ENCODE measurements at places on chromosomes 11 and 22.
A peak's percentile ranks its signal among the peaks of the same experiment; 100 is the strongest.

DNA sequence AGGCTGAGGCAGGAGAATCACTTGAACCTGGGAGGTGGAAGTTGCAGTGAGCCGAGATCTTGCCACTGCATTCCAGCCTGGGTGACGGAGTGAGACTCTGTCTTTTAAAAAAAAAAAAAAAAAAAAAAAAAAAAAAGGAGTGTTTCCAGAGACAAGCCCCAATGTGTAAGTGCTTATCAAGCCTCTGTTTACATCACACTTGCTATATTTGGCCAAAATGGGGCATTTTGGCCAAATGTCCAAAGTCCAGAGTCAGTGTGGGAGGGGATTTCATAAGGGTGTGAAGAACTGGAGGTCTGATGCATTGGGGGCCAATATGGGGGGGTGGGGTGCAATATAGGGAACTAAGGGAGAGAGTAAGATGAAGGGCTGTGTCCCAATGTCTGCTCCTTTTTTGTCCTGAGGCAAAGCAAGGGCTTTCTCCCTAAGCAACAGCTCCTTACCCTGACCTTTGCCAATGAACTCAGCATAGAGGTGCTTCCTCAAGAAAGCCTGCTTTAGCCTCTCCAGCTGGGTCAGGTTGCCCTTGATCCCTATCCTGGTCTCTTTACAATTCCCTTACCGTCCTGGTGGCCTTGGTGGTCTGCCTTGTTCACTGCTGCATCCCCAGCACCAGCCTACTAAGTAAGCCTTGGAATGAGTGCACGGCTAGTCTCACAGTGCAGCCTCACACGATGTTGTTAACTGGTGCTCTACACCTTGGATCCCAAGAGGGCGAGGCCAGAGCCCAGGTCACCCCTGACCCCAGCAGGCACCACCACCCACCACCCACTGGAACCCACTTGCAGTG is 14.1 kb upstream of the BCR start:
- no peak for DNase-seq

- DNase-seq: no peak
Observed at GRCh38 chr11:77053217-77054015, 13.4 kb upstream of the CAPN5 start.

DNA sequence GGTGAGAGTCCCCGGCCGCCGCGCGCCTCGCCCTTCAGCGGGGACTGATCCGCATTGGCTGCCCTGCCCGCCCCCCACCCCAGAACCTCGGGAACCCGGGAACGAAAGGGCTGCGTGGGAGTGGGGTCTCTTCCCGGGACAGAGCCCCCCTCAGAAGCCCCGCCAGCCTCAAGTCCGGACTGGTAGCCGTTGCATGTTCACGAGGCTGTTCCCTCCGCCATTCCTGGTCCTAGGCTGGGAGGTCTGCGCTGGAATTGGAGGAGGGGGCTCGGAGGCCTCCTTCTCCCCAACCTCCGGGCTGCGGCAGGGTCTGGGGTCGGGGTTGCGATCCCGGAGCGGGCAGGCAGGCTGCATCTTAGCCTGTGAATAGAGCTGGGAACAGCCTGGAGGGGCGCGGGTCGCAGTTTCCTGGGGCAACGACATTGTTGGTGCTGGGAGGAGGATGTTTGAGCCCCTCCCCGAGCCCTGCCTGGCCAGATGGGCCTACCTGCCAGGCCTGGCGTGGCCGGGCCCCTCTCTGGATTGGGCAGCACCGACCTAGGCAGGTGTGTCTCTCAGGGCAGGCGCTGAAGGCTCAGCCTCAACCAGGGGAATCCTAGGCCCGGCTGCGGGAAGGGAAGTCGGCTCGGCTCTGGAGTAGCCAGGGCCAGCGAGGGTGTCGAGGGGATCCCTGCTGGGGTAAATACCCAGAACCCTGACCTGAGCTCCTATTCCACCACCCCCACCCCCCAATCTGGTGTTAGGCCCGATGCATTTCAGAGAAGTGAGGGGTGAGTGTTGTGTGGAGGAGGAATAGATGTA is 670 bp downstream of the MAPK8IP1 start:
- no peak for DNase-seq

GRCh38 chr22:27132400-27132799 is 475.0 kb downstream of the MIAT start:
- DNase-seq: no peak

- no peak for DNase-seq
Observed at GRCh38 chr11:67645521-67646461, 4.7 kb downstream of the ACY3 start.

- DNase-seq: no peak
Observed at GRCh38 chr11:121773076-121773475, 320.3 kb upstream of the SORL1-AS1 start.

DNA sequence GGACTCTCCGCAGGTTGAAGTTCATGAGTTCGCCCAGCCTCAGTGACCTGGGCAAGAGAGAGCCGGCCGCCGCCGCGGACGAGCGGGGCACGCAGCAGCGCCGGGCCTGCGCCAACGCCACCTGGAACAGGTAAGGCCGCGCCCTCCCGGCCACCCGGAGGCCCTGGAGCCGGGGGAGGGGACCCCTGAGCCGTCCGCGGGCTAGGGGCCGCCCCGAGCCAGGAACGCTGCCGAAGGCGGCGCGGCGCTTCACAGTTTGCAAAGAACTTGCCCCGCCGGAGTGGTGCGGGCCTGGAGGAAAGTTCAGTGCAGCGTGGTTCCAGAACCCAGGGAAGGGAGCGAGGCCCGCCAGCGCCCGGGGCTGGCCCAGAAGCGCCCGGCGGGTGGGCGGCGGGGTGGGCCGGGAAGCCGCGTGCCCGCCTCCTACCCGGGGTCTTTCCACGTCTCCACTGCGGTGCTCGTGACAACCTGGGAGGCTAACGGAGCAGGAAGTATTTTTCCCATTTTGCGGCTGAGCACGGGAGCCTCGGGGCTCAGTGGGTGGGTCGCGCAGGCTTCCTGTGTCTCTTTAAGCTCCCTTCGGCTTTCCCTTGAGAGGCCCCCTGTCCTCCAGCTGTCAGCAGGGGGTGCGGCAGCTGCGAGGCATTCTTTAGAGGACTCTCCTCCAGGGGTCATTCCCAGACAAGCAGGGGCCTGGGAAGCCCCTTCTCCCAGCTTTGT is 635 bp downstream of the PRR5 start:
- DNase-seq: no peak

GRCh38 chr11:110835106-110835505 is 122.9 kb upstream of the ARHGAP20 start:
- DNase-seq: no peak

- no peak for DNase-seq
Observed at GRCh38 chr22:29846290-29846689, 8.2 kb upstream of the ASCC2 start.

- DNase-seq: peak; percentile 40
Observed at GRCh38 chr22:35631597-35631996, 14.5 kb upstream of the MB start.

GRCh38 chr22:26281941-26282340 is 112.7 kb downstream of the SEZ6L start:
- no peak for DNase-seq

- no peak for DNase-seq
Observed at GRCh38 chr11:127790592-127790991, 790.0 kb upstream of the KIRREL3 start.

- no peak for DNase-seq
Observed at GRCh38 chr11:8365216-8365941, 101.7 kb upstream of the LMO1 start.

DNA sequence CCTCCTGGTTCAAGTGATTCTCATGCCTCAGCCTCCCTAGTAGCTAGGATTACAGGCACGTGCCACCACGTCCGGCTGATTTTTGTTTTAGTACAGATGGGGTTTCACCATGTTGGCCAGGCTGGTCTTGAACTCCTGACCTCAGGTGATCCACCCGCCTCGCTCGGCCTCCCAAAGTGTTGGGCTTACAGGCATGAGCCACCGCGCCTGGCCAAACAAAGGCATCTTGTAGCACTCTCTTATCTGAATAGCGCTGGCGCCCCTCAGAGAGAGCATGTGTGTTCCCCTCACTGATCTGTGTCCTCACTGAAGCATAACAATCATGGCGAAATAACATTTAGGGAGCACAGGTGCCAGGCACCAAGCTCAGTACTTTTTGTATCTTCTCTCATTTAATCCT is 7.2 kb downstream of the DAGLA start:
- DNase-seq: no peak

DNA sequence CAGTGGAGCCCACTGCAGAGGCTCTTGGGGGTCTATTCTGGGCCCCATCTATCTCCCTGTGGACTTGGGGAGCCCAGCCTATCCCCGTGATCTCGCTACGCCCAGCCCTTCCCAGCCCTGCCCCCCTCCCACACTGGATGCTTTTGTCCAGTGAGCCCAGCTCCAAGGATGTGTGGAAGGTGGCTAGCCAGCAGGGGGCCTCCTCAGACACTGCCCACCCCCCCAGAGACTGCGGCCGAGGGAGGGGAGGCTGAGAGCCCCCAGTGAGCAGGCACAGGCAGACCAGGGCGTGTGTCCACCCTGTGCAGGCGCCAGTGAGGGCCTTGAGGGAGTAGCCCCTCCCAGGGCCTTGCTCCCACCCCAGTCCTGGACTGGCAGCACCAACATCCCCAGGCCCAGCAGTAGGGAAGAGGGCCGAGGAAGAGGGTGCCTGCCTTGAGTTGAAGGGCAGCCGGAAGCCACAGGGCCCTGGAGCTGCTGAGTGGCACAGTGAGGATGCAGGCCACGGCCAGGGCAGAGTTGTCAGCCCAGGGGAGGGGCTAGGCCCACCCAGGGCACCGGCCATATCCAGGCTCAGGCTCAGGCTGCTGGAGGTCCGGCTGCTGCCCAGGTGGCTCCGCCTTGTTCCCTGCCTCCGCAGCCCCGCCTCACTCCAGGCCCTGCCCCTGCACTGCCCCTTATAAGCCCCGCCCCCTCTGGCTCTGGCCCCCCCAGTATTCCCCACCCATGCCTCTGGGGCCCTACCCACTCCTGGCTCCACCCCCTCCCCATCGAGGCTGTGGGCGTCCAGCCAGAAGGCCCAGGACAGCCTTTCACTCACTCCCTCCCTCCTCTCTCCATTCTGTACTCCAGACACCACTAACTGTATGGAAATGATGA is 28.0 kb downstream of the MOB2 start:
- no peak for DNase-seq

DNA sequence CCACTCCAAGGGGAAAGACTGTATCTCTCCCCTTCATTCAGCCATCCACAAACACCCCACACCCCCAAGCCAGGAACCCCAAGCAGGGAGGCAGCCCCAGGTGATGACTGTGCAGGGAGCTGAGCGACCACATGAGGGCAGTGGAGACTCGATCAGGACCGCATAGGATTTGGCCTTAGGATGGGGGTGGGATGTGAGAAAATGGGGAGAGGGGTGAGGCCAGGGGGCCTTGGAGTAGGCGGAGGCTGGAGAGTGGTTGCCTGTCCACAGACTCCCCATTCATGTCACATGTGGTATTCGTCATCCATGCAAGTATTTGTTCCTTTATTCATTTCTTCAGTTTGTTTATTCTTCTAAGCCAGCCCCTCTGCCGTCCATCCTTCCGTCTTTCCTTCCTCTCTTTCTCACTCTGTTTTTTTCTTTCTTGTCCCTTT is 2.7 kb upstream of the RHOD start:
- DNase-seq: peak; percentile 62

DNA sequence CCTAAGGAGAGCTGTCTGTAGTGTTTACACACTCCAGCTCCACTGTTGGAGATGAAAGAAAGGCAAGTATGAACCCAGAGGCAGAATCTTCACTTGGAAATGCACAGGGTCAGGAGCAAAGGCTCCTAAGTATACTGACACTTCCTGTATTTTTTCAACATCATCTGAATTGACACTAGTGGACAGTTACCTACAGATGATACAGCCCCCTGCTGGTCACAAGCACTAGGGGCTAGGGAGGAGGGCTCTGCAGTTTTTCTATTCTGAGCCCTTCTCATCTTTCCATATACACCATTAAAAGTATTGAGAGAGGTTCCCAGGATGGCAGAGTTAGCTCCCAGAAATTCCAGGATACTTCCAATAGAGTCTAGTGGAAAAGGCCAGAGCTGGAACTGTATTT is 290.3 kb upstream of the API5 start:
- DNase-seq: no peak

GRCh38 chr22:33741025-33741424 is 179.3 kb downstream of the LARGE1 start:
- DNase-seq: no peak

- no peak for DNase-seq
Observed at GRCh38 chr22:46081831-46082210, 68.5 kb upstream of the PPARA start.

- DNase-seq: no peak
Observed at GRCh38 chr11:130470832-130471706, 22.6 kb downstream of the ADAMTS15 start.

DNA sequence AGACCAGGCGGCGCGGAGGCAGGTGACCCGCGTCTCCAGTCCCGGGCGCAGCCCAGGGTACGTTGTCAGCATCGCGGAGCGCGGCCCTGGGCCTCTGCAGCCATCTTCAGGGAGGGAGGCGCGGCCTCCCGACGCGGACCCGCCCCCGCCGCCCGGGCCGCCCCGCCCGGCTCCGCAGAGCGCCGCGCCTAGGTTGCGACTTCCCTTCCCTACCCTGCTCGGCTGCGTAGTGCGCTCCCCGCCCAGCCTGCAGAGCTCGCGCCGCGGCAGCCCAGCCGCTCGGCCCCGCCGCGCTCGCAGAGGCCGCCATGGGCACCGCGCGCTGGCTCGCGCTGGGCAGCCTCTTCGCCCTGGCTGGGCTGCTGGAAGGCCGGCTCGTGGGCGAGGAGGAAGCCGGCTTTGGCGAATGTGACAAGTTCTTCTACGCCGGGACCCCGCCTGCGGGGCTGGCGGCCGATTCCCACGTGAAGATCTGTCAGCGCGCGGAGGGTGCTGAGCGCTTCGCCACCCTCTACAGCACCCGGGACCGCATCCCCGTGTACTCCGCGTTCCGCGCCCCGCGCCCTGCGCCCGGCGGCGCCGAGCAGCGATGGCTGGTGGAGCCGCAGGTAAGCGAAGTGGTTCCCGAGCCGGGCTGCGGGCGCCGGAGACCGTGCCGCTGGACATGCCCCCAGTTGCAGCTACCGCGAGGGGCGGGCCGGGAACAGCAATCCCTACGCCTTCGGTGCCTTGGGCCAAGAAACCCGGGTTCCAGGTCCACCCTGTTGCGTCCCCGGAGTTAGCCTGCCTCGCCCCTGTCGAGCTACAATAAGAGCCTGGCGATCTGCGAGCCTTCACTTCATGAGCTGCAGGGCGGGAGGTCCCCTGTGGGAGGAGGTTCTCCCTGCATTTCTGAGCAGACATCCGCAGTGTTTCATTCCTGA is at the start of gene ENDOD1:
TSS of gene ENDOD1 (plus strand) at position 227 of the 923 bp plus-strand sequence. CDS start at position 309, 82 bp downstream.
- peak; percentile 88 for DNase-seq

DNA sequence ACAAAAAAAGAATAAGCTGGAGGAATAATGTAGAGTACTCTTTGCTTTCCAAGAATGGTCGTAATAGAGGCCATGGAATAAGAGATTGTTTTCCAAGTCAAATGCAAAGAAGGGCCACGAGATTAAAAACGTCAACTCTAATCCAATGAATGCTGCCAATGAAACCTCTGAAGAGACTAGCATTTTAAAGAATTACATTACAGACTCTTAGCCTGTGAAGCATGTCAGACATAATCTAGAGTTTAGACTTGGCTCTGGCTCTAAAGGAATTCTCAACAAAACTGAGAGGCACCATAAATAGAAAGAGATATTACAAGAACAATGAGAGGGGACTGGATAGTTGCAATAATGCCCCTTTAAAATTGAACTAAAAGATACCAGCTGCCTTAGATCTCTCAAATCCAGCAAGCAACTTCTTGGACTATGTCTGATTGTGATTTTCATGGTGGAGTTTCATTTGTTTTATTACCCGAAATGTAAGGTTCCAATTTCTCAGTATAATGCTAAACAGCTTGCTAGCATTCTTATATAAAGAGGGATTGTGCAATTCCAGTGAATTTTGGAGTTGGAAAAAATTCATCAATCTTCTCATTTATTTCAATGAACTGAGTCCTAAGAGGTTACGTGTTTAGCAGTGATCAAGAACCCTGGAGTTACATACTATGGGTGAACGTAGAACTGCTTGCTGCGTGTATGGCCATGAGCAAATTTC is 5.6 kb downstream of the ETS1 start:
- no peak for DNase-seq

All from activated CD8-positive, alpha-beta T cell treated with anti-CD3 and anti-CD28 coated beads, Interleukin-2, amount 10 ng/mL, durations not matched to agents 7 days and 5 days (primary cell).